ENCODE measurements at places on chromosomes 11 and 22.

GRCh38 chr11:41283191-41283930 is 176.1 kb downstream of the LRRC4C start:
- no peak for DNase-seq

DNA sequence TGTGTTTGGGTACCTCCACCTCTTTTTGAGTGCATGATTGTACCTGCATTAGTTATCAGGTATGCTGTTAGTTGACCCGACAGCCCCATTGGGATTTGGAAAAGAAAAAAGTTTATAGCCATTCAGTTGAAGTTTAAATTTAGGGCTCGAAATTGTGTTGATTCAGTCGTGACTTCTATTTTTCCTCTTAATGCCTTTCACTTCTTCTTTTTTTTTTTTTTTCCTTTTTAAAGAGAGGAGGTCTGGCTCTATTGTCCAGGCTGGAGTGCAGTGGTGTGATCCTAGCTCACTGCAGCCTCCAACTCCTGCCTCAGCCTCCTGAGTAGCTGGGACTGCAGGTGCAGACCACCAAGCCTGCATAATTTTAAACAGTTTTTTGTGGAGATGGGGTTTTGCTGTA is 2.3 kb downstream of the STT3A start:
- DNase-seq = no peak

- no peak for DNase-seq
Observed at GRCh38 chr11:590997-591396, 14.7 kb downstream of the PHRF1 start.

- peak; percentile 55 for DNase-seq
Observed at GRCh38 chr11:1852877-1853276, at the start of gene LSP1. TSS of gene LSP1 (plus strand) at chr11:1853084. CDS start at chr11:1853145, 61 bp downstream.

- DNase-seq = no peak
Observed at GRCh38 chr11:36069576-36070212, 125.8 kb downstream of the LDLRAD3 start.

GRCh38 chr11:64229744-64230170 is 591 bp upstream of the DNAJC4 start:
- no peak for DNase-seq
